GOT3 (cell line): ENCODE measurements at places on chromosomes 7 and 10.

DNA sequence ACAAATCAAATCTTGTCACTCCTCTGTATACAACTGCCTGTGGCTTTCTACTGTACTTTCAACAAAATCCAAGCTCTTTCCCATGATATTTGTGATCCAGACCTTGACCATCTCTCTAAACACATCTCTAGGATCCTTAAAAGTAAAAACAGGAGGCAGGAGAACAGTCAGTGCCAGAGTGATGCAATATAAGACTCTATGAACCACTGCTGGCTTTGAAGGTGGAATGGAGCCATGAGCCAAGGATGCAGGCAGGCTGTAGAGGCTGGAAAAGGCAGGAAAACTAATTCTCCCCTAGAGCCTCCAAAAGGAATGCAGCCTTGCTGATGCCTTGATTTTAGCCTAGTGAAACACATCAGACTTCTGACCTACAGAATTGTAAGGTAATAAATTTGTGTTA lies 45.5 kb upstream of the LRRN3 start:
- DNase-seq: no peak

DNA sequence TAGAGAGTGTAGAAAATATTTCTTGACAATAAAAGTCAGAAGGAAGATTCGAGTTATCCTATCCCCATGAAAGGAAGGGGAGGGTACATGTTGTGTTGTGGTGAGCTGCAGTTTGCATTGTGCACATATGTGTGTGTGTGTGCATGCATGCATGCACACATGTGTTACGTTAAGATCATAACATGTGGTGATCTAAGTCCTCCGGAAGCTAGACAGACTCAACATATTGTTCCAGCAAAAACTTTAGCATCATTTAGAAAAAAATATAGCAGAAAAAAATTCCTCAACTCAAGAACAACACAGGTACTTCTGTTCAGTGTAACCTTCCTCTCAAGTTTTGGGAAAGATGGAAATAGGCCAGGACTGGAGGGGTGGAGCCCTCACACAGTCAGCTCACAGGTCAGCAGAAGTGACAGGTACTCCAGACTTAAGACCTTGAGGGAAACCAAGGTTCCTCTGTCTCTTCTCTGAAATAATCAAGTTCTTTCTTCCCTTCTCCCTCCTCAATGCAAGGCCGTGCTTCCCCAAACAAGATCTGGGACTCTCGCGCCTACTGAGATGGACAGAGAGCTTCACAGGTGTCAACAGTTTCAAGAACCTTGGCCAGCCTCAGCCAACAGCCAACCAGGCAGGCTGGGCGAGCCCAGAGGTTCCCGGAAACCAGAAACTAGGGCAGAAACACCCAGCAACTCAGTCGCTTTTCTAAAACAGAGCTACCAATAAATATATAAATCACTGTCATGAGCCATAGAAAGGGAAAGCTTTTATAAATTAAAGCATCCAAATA lies 205.2 kb downstream of the FAM107B start:
- DNase-seq: no peak

DNA sequence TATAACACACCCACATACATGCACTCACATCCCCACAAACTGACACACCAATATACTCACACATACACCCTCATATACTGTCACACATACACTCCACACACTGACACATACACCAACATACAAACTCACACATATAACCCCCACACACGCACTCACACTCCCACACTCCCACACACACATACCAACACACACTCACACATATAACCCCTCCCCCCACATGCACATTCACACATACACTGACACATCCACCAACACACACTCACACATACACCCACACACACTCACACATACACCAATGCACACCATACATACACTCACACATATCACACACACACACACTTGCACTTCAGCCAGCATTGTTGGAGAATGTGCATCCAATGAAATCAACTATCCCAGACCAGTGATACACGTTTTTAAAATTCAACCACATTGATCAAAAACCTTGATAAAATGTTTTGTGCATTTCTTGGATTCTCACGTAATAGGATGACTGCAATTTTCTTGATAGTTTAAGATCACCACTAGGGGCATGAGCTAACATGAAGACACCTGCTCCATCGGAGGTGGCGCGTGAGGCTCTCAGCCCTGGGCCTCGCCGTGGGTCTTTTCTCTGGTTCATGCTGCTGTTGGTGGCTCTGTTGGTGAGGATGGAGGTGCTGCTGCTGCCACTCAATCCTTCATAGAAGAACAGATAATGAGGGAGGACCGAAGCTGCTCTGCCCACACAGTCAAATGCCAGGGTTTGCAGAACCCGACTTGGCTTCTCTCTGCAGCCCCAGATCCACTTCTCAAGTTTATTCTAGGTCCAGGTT lies 32.1 kb upstream of the CHST15 start:
- DNase-seq: no peak

DNA sequence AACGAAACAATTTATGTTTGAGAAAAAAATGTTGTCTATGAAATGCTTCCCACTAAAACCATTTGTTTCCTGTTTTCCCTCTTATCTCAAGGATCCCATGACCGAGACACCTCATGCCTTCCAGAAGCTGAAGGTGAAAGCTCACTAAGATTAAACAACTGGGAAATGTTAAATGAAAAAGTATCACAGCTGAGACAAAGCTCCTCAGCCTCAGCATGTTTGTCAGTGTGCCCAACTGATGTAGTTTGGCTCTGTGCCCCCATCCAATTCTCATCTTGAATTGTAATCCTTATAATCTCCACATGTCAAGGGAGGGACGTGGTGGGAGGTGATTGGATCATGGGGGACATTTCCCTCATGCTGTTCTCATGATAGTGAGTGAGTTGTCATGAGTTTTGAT lies 327.3 kb downstream of the HTR7 start:
- no peak for DNase-seq

GRCh38 chr10:15172306-15172840 lies 3.9 kb upstream of the NMT2 start:
- DNase-seq: no peak

DNA sequence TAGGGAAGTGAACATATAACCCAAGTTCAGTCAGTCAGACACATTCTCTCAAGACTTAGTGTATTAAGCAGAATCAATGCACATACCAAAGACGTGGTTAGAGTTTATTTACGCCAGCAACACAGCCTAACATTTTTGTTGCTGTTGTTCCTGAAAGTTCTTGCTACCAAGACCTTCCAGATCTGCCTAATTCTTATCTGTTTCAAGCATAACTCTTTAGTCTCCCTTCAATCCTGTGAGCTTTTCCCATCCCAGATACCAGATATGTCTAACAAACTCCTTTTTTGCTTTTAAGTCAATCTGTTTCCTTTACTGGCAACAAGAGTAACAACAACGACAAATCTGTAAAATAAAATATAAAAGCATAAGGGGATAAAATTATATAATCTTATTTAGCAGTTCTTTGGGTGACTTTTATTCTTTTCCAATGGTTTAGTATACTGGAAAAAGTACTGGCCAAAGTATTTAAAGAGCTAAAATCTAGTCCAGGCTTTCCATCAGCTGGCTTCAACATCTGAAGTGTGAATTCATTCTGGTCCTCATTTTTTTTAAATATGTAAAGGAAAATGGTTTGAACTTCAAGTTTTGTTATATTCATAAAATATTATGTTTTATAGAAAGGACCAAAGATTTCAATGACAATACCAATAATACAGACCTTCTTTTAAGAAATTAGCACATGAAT lies 193.8 kb downstream of the IMMP2L start:
- no peak for DNase-seq

- DNase-seq: no peak
These were observed 346.5 kb upstream of the CACNA2D1 start for GRCh38 chr7:82789883-82790609.

DNA sequence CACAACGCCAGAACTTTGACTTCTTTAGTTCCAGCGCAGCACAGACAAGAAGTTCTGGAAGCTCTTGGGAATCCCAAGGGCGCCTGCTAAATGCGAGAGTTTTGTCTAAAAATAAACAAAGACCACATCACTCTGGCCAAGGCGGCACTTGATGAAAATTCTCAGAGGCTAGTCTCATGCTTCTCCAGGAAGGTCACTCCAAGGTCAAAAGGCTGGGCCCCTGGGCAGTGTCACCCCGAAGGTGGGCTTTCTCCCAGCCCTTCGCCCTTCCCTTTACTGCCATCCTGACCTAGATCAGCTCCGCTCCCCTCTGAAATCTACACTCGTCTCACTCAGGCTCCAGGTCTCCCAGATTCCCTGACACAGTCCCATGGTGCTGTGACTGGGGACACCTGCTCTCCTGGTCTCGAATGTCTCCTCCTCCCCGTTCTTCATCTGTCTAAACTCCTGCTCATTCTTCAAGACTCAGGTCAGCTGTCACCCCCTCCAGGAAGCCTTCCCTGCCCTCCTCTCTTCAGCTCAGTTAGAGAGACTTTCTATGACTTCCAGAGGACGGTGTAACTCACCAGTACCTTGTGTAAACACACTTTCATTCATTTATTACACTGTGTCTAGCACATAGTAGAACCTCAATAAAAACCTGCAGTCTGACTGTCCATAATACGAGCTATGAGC lies 10.5 kb downstream of the FAM53B start:
- DNase-seq: no peak

DNA sequence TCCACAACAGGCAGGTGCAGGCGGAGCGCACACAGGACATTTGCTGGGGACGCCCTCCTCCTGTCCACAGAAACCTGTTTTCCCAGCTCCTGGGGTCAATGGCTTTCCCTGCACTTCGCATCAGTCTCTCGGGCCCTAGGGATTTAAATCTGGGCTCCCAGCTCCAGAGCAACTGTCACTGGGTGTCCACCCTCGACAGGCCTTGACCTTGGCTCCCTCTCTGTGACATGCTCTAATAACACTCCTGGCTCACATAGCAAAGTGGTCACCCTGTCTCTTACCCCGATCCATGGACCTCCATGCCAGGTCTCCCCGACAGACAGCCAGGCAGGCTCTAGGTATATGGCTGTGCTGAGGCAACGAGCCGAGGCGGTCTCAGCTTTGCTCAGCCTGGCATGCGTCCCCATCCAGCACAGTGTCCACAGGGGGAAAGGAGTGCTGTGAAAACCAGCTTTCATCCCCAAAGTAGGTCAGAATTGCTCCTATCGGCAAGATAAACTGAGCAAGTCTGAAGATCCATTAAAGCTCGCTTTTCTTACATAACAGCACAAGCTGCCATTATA lies 195.6 kb downstream of the TNS3 start:
- DNase-seq: no peak

DNA sequence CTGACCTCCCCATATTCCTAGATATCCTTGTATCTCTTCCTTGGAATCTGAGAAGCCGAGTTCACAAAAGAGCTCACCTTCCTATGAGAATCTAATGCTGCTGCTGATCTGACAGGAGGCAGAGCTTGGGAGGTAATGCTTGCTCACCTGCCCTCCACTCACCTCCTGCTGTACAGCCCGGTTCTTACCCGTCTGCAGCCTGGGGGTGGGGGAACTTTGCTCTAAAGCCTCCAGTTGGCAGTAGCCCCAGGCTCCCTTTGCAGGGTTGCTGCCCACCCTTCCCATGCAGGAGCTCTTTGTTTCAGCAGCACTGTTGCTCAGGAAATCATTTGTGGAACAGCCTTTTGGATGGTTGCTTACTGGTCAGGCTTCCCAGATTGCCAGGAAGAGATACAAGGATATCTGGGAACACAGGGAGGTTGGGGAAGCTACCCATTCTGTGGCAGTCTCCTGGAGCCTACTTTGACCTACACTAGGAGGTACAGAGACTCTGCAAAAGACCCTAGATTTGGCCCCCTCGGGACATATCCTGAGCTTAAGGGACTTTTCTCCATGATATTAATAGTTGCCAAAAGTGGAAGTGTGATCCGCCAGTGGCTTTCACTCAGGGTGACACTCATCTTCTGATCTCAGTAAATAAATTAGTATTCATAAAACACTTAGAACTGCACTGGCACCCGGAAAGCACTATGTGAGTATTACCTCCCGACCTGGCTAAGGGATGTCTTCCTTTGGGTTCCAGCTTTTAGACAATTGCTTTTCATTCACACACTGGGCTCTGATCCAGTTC lies 363.7 kb upstream of the PODXL start:
- DNase-seq: no peak

DNA sequence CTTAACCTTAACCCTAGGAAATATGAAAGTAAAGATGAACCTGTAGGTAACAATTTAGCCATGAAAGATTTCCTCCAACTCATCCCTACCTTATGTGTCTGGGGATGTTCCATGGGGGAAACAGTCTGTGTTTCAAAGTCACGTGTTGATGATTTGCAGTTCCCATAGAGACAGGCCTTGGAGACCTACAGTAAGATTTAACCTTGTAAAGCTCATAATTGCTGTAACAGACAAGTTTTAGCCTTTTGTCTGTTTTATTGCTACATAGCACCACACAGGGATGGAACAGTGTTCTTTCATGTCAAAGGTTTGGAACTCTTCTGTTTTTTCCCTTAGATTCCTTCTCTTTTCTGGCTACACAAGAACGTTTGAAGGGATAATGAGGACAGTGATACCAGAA lies 35.2 kb upstream of the ITGA8 start:
- no peak for DNase-seq

DNA sequence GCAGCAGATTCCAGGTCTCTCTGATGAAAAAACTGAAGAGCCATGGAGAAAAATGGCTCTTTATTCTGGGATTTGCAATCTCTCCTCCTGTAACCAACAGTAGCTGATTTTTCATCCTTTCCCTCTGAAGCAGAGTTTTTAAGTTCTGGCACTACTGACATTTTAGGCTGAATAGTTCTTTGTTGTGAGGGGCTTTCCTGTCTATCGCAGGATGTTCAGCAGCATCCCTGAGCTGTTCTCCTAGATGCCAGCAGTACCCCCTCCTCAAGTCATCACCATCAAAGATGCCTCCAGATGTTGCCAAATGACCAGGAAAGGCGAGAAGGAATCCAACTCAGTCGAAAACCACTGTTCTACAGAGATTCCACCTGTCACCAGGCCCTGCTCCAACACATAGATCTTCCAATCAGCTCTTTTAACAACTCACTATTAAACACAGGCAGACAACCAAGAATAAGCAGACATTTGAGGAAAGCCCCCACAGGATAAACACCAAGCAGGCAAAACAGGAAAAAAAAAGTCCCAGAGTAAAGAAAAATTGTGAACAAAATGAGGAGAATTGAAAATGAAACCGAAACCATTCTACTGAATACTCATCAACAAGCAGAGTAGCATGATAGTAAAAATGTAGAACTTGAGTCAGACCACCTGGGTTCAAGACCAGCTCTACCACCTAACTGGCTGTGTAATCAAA lies 124.8 kb downstream of the MPP7 start:
- DNase-seq: no peak

- no peak for DNase-seq
These were observed 9.6 kb downstream of the KLHDC10 start for GRCh38 chr7:130079846-130080394.

- DNase-seq: no peak
These were observed 37.8 kb upstream of the GARS1 start for GRCh38 chr7:30556840-30557239.
